ENCODE measurements at places on chromosomes 1 and 21.

DNA sequence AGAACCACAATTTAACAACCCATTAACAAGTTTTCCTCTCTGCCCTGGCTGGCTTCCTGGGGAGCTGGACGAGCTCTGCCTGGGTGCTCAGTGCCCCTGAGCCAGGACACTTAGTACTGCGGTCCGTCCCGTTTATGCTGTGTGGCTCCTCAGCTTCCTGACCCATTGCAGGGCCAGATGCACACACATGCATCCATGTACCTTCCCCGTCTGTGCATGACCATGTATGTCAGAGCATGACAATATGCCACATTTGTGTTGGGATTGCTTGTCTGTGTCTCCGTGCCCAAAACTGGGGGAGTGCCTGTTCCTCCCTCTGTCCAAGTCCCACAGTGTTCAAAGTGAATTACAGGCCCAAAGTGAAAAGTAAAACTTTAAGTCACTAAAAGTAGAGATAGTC is 9.7 kb upstream of the TFF3 start:
- DNase-seq: no peak

DNA sequence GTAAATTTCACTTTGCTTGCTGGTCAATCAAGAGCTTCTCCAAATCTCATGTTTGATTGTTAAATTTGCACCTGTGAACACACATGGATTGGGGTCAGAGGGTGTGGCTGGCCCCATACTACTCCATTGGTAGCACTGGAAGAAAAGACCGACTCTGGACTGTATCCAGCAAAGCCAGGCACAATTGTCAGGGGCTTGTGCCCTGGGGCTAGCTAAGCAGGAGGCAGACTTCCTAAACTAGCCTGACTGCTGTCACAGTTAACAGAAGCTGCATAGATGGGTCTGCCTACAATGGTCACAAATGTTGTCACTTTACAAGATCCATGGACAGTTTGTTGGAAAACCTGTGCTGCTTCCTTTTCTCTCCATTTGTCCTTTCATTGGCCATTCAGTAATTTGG is 421.0 kb downstream of the DSCAM start:
- DNase-seq: no peak

DNA sequence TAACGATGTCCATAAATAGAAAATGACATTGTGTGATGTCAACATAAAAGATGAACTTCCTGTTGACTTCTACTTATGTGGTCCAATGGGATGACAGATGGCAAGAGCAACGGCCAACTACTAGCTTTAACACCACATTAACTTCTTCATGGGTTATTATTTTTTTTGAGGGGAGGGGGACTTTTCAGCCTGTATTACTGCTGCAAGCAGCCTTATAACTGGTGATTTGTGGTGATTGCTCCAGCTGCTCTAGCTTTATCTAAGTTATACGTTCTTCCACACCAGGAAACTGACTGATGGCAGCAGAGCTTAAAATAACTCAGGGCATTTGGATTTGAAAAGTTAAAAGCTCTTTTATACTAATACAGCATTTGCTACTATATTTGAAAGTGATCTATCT is 228.8 kb upstream of the B3GALT2 start:
- no peak for DNase-seq

DNA sequence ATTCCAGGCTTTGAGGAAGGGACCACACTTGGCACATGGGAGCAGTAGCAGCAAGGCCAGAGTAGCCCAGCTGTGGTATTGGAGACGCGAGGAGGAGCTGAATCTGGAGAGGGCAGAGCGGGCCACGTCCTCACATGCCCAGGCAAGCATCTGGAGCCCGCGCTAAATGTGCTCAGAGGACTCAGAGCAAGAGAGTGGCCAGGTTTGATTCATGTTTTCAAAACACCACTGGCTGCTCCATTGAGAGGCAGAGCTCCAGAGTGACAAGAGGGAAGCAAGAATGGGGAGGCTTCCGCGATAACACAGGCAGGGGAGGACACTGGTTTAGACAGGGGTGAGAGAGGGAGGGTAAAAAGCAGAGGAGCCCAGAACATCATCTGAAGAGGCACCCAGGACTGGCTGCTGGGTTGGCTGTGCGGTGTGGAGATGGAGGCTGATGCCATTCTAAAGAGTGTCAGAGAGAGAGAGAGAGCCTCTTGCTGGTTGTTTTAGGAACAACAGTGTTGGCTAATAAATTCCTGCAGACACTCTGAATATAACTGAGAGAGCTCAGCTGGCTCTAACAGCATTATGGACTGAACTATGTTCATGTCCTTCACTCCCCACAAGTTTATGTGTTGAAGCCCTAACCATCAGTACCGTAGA is 32.3 kb downstream of the RCAN1 start:
- DNase-seq: peak; percentile 48

- no peak for DNase-seq
Measured at GRCh38 chr21:29151931-29152330, 21.5 kb downstream of the MAP3K7CL start.

GRCh38 chr1:42774928-42775526 is 8.0 kb downstream of the C1orf50 start:
- DNase-seq: no peak

DNA sequence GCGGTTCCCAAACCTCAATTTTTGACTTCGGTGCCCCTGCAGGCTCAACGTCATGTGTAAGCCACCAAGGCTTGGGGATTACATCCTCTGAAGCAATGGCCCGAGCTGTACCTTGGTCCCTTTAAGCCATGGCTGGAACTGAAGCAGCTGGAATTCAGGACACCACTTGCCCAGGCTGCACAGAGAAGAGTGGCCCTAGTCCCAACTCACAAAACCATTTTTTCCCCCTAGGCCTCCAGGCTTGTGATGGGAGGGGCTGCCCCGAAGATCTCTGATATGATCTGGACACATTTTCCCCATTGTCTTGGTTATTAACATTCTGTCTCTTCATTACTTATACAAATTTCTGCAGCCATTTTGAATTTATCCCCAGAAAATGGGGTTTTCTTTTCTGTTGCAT is 233.3 kb upstream of the ADGRL4 start:
- DNase-seq: no peak

- DNase-seq: no peak
Measured at GRCh38 chr1:8431784-8432183, 113.9 kb downstream of the SLC45A1 start.

DNA sequence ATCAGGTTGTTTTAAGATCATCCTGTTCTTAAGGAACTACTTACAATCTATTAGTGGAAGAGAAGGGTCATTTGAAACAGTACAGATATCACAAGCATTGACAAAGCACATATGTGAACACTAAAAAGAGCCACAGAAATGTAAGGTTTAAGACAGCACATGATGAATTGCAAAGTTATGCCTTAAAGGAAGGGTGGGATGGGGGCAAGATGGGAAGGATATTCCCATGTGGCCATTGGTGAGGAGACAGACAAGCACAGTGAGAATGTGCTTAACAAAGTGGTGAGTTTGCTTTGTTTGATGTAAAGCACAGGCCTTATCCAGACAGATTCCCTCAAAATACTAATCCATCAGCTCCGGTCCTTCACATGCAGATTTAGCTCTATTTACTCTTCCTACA is 151.6 kb upstream of the IVNS1ABP start:
- DNase-seq: no peak

GRCh38 chr21:35256468-35256988 is 207.4 kb upstream of the RUNX1 start:
- peak; percentile 97 for DNase-seq

DNA sequence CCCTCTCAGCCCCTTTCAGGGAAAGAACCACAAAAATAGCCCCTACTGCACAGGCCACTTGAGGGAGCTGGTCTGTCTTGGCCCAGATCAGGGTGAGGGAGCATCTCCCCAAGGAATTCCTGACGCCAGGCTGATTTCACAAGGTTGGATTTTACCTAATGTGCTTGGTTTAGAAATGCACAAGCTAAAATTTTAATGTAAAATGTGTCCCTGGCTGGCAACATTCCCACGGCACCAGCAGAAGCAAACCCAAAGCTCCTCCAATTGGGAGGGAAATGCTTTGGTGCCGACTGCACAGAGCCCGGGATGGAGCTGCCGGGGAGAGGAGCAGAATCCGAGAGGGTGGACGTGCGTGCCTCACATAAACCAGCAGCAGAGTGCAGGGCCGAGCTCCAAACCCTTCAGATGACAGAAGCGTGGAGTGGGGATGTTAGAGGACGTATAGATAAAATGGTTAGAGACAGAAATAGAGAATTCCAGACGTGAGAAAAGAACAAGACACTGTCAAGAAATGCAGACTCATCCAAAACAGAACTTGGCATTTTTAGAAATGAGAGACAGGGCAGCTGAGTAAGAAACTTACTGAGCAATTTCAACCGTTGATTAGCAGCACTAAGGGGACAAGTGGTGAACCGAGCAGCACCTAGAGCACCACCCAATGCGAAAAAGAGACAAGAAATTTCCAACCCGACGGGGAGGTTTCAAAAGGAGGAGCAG is 41.6 kb upstream of the TMEM52 start:
- no peak for DNase-seq

DNA sequence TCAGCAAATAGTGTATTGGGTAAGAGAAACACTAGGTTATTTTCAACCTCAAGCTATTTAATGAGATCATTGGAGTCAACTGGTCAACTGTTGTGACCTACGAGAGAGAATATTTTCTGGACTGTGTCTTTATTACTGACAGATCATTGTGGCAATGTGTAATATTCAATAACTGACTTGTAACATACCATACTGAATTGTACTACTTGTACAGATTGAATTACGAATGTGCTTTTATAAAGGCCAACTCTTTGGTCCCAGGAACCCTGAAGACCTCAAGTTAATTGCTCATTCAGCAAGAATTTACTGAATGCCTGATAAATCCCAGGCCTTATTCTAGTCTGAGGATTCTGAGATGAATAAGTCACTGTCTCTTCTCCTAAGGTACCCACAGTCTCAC is 56.1 kb upstream of the CAMK1G start:
- DNase-seq: no peak

GRCh38 chr21:39562791-39563770 is 49.7 kb upstream of the B3GALT5 start:
- DNase-seq: no peak

DNA sequence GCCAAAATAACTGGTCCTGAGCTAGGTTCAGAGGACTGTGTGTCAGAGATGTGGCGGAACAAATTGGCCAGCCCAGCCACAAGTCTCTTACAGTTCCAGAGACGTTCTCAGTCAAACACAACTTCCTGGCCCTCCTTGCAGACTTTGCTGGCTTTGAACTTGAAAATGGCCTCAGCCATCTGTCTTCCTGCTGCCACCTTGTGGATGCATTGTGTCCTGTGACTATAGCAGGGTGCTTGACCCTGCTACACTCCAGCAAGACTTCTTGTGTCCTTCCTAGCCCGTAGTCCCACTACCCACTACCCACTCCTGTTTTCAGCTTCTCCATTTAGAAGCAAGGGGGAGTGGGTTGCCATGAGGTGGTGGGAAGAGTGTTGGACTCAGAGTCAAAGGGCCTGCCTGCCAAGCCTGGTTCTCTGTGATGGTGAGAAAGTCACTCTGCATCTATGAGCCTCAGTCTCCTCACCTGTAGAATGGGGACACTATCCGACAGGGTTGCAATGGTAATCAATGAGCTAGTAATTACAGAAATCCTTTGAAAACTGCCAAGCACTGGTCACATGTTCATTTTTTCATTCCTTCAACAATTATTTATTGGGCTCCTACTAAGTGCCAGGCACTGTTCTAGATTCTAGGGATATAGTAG is 109.9 kb downstream of the IGSF21 start:
- DNase-seq: peak; percentile 27

- DNase-seq: no peak
Measured at GRCh38 chr1:156767879-156768604, 707 bp downstream of the PRCC start.

GRCh38 chr1:34398916-34399275 is 222.2 kb downstream of the C1orf94 start:
- no peak for DNase-seq

DNA sequence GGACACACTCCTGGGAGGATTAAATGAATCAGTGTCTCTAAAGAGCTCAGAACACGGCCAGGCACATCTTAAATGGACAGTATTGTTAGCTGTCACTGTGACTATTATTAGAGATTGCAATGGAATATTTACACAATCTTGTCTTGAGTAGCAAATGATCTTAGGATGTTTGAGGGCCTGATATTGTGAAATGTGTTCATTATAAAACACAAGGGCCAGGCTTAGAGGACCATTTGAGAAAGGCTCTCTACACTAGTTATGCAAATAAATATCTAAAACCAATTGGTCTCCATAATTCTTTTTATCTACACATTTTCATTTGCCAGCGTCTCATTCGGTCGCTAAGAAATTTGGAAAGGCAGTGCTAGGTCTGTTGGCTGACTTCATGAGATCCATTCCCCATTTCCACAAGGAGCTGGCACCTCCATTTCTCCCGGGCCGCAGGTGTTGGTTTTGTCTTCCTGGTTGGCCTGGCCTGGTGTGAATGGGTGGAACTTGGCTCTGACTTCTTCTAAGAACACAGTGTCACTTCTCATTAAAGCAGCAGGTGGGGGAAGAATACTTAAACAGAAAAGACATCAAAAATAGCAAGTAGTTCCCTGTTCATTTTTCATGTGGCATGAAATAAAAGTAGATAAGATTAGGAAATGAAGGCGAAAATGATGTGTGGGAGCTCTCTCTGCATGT is 56.0 kb upstream of the PLXNA2 start:
- no peak for DNase-seq

DNA sequence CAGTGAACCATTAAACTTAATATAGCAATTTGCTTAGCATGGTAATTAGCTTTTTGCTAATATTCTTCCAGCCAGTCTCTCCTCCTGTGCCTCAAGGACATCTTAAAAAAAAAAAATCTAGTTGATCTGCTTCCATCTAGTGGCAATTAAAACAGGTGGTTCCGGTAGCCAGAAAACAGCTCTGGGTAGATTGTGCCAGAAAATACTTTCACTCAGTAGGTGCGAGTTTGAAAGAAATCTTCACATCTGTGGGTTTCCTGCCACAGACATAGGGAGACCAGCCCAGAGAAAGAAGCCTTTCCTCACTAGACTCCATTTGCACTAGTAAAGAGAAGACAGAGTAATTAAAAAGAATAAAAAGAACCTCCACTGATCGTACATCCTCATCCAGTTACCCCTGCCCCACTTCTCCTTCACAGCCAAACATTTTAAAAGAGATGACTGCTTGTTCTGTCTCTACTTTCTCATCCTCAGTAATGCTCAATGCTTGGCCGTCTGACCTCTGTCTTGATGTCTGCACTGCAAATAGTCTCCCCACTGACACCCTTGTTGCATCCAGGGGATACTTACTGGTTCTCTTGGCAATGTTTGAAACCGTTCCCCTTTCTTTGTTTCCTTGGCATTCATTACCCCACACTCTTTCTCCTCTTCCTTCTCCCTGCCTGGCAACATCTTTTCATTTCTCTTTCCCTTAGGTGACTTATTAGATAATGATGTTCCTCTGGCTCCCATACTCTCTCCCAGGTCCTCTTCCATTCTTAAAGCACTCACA is 16.9 kb downstream of the SELL start:
- DNase-seq: no peak

DNA sequence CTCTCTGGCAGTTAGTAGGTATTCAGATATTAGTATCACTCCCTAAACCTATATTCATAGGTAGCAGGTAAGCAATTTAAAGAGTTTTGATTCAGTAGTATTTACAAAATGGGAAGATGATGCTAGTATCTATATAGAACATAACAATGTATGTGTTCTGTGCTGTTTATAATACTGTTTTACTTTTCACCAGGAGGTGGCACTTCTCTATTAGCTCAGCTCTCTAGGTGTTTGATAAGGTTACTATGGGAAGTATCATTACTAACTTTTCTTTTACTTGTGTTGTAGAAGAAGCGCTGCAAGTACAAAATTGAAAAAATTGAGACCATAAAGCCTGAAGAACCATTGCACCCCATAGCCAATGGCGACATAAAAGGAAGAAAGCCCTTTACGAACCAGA is 49.4 kb upstream of the FASLG start:
- peak; percentile 42 for DNase-seq

GRCh38 chr1:56333461-56333860 is 245.9 kb downstream of the PLPP3 start:
- no peak for DNase-seq

- no peak for DNase-seq
Measured at GRCh38 chr1:184189361-184189760, 137.8 kb downstream of the TSEN15 start.
